ENCODE measurements at places on chromosomes 16 and 17. TPM values are rescaled to one million over a fixed set of nuclear protein-coding genes. Genes with fewer than 3 reads are reported as not detected.

The RNF157 gene
- polyA plus RNA-seq, result 33.2 TPM

The GSG1L gene
- 0.50 TPM for polyA plus RNA-seq

- peak; percentile 23 for DNase-seq
Observed at GRCh38 chr16:7086822-7087616, 245.6 kb upstream of the RBFOX1 start.

The CACNG3 gene
- not detected for polyA plus RNA-seq

DNA sequence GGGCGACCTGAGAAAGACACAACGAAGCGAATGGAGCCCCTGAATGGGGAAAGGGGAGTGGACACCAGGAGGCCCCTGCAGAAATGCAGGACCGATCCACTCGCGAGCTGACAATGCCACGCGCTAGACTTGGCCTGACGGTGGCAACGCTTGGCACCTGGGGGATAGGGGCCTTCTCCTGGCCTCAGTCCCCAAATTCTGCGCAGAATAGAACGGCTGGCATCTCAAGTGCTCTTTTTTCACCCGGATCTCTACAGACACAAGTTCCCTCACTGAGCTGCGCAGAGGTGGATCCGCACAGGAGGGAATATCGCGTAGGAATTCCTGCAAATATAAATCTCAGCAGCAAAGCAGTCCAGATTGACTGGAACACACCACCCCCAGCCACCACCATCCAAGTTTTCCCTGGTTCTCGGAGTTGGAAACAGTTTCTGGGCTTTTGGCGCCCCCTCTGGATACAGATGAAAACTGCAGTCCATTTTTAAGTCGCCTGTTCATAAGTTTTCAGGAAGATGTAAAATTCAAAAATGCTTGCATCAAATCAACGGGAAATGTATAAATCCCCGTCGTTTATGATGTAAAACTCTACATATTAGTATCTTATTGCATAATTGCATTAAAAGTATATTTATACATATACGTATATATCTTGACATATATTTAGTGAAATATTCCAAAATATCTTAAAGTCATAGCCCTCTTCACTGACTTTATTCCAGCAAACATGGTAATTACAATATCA, 2.3 kb upstream of the SOX9 start:
- peak; percentile 88 for DNase-seq

DNA sequence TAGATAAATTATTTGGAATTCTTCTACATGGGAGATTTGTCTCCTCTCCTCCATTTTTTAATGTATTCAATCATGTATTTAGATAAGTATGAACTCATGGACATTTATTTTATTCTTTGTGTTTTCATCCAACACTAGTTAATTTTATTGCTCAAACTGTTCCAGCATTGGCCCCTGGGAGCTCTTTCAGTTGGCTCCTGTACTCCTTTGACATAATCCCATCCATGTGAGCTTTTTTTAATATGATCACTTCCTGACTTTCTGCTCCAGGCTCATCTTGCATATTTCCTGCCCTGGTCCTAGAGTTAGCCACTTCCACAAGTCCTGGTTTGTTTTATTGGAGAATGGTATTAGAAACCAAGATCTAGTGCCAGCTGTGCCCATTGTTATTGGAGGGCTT, 419.0 kb upstream of the CDH11 start:
- no peak for DNase-seq

DNA sequence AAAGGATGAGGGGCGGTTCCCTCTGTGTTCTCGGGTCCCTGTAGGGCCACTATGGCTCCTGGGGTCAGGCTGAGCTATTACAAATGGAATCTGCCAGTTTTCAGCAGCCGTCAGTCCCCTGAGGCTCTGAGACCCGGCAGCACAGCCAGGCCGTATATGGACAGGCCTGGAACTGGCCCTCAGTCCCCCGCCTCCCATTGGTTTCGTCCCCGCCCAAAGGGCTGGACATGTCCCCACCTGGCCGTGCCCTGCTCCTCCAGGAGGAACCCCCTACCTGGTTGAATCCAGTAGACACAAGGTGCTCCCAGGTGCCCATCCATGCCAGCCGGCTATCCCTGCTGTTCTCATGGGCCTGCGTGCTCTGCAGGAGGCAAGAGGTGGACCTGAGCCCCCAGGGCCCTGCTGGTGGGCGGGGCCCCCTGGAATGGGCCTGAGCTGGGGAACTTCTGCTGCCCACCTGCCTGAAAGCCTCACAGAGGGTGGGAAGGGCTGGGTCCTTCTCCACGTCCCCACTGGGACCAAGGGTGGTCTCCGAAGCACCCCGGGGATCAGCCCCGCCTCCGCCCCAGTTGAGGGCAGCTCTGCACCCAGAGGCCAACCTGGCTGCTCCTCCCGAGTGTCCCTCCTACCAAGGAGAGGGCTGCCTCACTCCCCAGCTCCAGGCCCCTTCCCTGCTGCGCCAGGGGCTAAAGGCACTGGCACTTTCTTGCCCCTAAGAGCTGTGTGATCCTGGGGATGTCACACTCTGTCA, 16.8 kb downstream of the VASN start:
- no peak for DNase-seq

- no peak for DNase-seq
Observed at GRCh38 chr17:81726004-81726403, 13.9 kb downstream of the SLC25A10 start.

All from renal pelvis (tissue), 12 donors.